NCI-H187 (cell line): ENCODE measurements at places on chromosomes 1 and 21.

GRCh38 chr1:218209351-218209861 is 75.7 kb upstream of the RRP15 start:
- no peak for DNase-seq

- DNase-seq: no peak
Measured at GRCh38 chr1:155526356-155526755, 36.2 kb downstream of the ASH1L start.

DNA sequence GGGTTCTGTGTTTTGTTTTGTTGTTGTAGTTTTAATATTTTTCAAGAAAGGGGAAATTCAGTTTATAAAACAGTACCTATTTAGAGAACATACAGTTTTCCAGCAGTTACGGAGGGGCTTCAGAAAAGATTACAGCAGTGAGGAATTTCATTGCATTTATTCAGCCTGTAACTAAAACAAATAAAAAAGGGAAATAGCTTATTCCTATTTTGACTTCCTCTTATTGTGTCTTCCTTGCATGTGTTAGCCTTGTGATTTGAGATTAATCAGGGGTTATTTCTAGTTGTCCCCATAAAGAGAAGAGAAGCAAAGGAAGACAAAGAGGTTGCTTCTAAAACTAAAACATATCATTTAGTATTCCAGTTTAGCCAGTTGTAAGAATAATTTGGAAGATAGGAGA is 35.0 kb downstream of the CTTNBP2NL start:
- no peak for DNase-seq

DNA sequence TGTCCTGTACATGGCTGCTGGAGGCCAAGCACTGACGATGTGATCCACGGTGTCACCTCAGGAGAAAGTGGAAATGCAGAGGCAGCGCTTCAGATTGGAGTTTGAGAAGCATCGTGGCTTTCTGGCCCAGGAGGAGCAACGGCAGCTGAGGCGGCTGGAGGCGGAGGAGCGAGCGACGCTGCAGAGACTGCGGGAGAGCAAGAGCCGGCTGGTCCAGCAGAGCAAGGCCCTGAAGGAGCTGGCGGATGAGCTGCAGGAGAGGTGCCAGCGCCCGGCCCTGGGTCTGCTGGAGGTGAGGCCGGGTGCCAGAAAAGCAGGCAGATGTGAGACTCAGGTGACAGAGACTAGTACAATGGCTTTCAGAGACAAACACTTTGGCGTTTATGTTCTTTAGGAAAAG is 7.7 kb downstream of the TRIM58 start:
- no peak for DNase-seq

DNA sequence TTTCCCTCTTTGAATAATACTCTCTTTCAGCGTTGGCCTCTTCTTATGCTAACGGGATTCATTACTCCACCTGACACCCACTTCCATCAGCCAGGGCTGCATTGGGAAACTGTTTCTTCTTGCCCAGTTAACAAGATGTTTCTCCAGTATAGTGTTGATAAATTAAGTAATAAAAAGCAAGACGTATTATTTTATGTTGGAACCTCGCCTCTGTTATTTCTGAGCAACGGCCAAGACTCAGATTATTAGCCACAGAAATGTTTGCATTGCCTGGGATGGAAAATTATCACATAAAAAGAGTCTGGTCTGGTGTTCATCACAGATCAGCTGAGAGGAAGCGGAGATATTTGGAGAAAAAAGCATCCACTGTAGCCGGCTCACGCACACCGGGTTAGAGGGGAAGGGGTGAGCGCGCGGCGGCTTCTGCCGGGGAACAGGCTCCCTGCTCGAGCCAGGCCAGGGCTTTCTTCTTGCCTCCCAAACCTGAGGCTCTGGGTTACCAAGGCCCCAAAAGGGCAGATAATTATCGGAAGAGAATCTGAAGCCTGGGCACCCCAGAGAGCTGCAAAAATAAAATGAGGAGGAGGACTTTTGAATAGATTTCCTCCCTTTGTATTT is 189.5 kb downstream of the PRDM16 start:
- no peak for DNase-seq

DNA sequence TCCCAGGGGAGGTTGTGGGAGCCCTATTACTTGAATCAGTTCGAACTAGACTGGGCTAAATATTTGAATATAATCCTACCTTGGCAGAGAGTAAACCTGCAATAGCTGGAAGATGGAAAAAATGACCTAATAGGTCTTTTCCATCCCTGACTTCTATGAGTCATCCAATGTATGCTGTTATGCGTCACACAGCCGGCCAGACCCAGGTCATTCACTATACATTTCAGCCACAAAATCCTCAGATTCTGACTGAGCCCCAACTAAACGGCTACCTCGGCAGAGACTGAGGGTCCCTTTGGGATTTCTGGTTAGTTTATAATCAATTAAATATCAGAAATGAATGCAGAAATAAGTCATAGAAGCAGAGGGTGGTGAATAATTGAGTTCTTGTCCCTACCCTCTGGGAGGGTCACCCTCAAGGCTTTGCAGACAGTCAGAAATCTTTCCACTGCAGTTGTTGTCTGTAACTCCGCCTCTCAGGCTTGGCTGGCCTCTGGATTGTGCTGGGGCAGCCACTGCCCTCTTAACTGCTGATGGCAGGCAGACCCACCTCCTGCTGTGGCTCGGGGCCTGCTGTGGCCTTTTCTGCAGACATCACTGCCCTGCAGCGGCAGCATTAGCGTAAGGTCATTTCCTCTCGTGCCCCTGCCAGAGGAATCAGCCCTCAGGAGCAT is 240.5 kb downstream of the TGFB2 start:
- DNase-seq: no peak

- DNase-seq: no peak
Measured at GRCh38 chr1:158169105-158169504, 11.6 kb upstream of the CD1D start.

DNA sequence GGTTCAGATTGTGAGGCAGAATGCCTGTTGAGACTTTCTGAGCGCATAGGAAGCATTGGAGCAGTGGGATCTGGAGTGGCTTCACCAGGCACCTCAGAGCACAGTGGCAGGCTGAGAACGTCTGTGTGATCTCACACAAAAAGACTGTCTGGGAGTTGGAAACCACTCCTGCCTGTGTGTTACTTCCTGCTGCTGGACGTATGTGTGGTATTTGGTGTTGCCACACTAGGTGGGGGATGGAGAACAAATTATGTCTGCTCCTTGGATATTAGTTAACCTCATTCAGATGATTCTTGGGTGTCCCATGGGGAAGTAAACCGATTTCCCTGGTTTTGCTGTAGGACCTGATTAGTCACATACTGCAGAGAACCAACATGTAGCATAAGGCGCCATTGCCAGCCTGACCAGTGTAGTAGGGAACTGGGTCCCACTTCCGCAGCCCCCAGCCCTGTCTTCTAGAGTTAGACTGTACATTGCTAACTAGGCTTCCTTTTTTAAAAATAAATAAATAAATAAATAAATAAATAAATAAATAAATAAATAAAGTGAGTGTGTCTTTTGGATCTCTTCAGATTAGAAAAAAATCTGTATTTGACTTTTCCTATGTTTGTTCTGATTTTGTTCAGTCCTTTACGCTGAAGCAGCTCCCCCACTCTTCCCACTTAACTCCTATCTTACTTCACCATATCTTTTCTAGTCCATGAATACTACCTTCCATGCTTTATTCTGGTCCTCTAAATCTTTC is 26.9 kb downstream of the UCK2 start:
- DNase-seq: no peak

- no peak for DNase-seq
Measured at GRCh38 chr21:28133116-28133515, 859.6 kb downstream of the LTN1 start.

- DNase-seq: no peak
Measured at GRCh38 chr1:223831755-223832636, 13.8 kb downstream of the TP53BP2 start.

DNA sequence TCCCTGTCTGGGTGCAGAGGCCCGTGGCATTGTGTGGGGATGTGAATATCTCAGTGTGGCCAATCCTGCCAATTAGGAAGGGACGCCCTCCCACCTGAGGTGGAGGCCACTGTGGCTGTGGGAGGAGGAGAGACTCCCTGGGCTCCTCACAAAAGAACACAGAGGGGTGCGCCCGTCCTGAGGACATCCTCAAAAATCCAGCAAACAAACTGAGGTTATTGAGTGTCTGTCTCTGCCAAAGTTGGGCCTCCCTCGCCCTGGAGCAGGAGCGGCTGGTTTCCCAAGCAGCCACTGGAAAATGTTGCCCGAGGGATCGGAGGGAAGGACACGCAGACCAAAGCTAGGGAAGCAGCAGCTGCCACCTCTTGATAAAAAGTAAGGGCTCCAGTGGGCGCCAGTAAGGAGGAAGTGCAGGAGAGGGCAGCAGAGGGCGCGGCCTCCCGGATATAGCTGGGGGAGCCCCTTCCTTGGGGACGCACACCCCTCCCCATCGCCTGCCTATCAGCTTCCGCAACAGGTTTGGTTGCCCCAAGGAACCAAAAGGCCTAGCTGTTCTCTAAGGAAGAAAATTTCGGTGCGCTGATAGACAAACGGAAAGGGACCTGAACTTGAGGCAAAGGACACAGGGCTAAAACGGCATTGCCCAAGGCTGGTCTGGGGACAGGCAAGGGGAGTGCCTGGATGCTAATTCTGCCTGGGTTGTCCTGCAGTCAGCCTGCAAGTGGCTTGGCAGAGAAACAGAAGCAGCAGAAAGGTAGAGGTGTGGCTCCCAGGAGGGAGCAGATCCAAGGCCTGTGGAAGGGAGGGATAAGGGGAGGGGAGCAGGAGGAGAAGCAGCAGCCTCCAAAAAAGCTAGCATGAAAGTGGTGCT is 1.7 kb upstream of the GRIK3 start:
- DNase-seq: no peak

DNA sequence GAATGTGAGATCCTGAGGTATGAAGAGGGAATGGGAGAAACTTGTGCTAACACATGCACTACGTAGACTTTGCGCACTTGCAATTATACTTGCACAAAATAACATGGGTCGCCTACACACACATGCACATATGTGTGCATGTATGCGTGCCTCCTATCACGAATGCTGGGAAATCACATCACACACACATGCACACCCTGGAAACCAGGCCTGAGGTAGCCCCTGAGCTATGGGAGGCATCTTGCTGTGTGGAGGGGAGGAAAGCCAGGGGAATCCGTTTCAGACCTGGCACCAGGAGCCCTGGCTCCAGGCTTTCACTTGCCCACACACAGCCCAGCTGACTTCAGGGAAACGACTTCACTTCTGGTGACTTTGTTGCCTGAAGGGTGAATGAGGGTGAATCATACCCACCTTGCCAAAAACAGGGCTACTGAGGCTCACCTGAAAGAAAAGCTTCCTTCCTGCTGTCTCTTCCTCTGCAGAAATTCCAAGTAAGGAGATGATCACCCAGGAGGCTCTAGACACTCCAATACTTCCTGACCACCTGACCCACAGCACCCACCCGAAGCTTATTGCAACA is 136.0 kb upstream of the NGF start:
- DNase-seq: no peak

DNA sequence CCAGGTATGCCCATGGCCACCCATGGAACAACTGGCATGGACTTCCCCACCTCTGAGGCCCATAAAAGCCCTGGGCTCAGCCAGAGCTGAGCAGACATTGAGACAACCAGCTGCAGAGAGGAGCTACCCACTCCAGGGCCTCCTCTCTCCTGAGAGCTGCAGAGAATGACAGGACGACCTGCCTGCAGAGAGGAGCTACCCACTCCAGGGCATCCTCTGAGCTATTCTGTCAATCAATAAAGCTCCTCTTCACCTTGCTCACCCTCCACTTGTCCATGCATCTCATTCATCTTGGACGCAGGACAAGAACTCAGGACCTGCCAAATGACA is 43.4 kb downstream of the MATN1 start:
- no peak for DNase-seq
